ENCODE measurements at places on chromosomes 7 and 10.

GRCh38 chr7:134985894-134986362 lies 380 bp upstream of the AGBL3 start:
- no peak for DNase-seq

DNA sequence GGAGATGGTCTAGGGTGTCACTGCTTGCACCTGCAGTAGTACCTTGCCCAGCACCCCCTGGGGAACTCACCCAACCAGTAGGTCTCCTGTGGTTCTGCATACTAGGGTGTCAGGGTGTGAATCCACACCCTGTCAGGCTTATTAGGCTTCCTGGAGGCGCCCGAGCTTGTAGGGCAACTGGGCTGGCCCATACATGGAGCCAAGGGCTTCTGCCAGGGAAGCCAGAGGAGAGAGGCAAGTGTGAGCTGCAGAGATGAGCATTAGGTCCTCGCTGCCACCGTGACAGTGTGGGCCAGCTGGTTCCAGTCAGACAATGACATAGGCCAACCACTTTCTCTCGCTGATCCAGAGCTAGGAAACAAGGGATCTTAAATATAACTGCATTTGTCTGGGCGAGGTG lies 11.2 kb downstream of the MXI1 start:
- no peak for DNase-seq

GRCh38 chr10:3365630-3366029 lies 193.0 kb upstream of the PITRM1 start:
- no peak for DNase-seq

GRCh38 chr10:67487906-67488619 lies 207.9 kb downstream of the CTNNA3 start:
- DNase-seq = no peak

DNA sequence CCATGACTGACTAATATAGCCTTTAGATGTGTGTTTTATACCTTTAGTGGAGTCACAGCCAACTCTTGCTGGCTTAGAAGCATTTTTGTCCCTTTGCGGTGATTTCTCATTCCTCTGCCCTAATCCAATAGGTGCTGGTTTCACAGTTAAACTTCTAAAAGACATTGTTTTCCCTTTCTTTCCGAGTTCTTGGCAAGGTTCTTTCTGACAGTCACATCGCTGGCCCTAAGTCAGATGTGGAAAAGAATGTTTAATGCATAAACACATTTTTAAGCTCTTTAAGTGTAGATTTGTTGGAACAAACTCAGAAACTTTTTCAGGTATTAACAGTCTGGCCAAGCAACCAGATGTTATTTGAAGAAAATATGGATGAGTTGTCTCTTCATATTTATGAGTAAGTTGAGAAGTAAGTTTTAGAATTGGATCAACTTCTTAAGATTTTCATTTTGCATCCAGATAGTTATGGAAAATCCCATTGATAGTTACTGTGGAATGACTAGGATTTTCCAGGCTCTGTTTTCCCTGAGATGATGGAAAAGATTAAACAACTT lies 4.1 kb downstream of the EPDR1 start:
- no peak for DNase-seq

DNA sequence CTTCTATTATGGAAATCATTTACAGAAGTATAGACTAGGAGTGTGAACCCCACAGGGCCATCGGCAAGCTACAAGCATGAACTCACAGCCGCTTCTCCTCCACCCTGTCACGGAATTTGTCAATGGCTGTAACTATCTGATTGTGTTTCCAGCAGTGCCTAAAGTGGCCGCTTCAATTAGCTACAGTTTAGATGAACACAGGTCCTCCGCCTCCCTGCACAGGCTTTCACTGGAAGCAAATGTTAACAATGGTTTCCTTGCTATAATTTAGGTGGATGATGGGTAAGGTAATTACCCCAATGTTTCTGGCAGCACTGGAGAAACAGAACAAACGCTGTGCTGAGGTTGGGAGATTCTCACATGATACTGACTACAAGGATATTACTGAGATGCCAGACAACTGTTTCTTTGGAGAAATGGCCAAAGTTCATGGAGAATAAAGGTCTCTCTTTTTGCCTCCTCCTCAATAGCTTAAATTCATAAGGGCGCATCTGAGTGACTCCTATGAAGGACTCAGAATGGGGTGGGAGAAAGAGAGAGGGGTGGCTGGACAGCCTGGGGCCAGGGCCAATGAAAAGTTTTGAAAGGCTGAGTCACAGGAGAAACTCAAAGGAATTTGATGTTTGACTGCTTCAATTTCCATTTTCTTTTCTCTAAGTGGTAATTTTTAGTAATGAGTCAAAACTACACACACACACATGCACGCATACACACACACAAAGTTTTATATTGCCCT lies 78.9 kb downstream of the SVIL start:
- no peak for DNase-seq

GRCh38 chr7:138887085-138887710 lies 89.2 kb upstream of the ATP6V0A4 start:
- DNase-seq = no peak

DNA sequence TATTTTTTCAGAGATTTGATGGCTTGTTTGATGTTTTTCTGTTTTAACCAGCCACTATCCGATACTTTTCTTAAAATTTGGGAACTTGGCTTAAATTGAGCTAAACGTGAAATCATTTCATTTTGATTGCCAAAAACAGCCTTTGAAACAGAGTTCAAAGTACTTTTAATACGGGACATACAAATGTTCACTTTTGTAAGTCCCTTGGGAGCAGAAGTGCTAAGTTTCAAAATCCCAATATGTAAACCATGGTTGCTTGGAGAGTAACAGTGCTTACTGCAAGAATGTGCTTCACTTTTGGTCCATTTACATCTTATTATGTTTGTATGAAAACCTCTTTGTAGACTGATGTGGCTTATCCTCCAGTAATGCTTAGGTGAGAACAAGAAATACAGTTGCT lies 10.9 kb downstream of the PNPLA8 start:
- DNase-seq = no peak

- no peak for DNase-seq
Observed at GRCh38 chr10:110344622-110345021, 39.9 kb upstream of the SMNDC1 start.

- no peak for DNase-seq
Observed at GRCh38 chr10:29479081-29479925, 155.5 kb downstream of the SVIL start.

Measured in stimulated activated CD4-positive, alpha-beta T cell treated with anti-CD3 and anti-CD28 coated beads, Interleukin-1b, Interleukin-23, amount 100 ng/mL, for 24 hours (primary cell).